ENCODE measurements at places on chromosomes 12 and 14.

DNA sequence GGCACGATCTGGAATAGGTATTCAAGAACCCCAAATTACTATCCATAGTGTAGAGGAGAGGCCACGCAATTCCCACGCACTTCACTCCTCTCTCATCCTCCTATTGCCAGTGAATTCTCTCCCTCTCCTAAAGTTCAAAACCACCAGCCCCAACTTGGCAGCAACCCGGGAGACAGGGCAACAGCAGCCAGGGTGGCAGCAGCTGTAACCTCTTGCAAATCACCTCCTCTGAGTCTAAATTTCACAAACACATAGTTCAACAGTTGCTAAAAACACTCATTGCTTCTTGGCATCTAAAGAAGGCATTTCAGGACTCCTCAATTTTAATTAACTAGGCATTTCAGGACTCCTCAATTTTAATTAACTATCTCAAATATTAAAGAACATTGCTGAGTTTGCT is 37.7 kb upstream of the MANSC4 start:
- peaks cover 33% of the 10 kb centered on the region for H3K4me1 ChIP-seq
- no peaks in the 10 kb centered on the region for H3K36me3 ChIP-seq
- no peak overlapping the region for H3K27ac ChIP-seq
- H3K4me3 ChIP-seq, result no peak overlapping the region
- H3K27me3 ChIP-seq, result peaks cover 24% of the 10 kb centered on the region

DNA sequence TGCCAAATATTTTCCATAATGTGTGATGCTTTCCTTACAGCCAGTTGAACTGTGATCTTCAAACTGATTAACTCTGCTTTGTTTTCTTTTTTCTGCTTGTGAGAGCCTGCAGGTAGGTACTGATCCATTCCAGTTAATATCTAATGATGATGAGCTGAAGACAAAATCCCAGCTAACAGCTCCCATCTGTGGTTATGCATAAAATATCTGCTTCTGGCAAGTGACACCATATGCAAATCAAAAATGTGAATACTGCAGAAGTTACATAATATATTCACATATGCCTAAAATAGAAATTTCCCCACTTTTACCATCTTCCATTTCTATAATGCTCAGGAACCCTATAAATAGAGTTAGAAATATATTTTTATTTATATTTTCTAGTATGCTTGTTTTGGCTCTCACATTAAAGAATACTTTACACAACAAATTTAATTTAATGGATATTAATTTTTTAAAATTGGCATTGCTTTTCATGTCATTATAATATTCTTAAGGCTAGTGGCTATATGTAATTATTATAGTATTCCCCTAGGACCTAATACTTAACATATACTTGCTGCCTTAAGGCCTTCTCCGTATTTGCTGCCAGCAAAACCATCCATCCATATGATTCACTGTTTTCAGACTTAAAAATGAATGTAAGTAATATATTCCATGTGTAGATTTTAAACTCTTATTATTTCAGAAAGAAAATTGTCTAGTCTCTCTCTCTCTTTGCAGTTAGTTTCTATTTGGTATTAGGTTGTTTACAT is 83.8 kb downstream of the CCER1 start:
- H3K27me3 ChIP-seq, result no peaks in the 10 kb centered on the region
- H3K27ac ChIP-seq, result no peak overlapping the region
- no peak for DNase-seq
- no peak overlapping the region for H3K4me3 ChIP-seq
- no peaks in the 10 kb centered on the region for H3K4me1 ChIP-seq
- no peaks in the 10 kb centered on the region for H3K36me3 ChIP-seq

GRCh38 chr14:33280646-33281045 is 342.0 kb downstream of the NPAS3 start:
- no peak overlapping the region for H3K4me3 ChIP-seq
- no peaks in the 10 kb centered on the region for H3K4me1 ChIP-seq
- no peaks in the 10 kb centered on the region for H3K36me3 ChIP-seq
- H3K27ac ChIP-seq, result no peak overlapping the region
- DNase-seq, result no peak

GRCh38 chr12:67151886-67152285 is 117.3 kb upstream of the CAND1 start:
- H3K27me3 ChIP-seq, result no peaks in the 10 kb centered on the region
- H3K4me3 ChIP-seq, result no peak overlapping the region
- peaks cover 6% of the 10 kb centered on the region for H3K4me1 ChIP-seq
- H3K27ac ChIP-seq, result no peak overlapping the region
- no peaks in the 10 kb centered on the region for H3K36me3 ChIP-seq

- no peaks in the 10 kb centered on the region for H3K36me3 ChIP-seq
- H3K27ac ChIP-seq, result no peak overlapping the region
- H3K4me1 ChIP-seq, result no peaks in the 10 kb centered on the region
- DNase-seq, result no peak
- peaks cover 9% of the 10 kb centered on the region for H3K27me3 ChIP-seq
These were observed 181.3 kb downstream of the CACNA1C start for GRCh38 chr12:2234091-2234490.

DNA sequence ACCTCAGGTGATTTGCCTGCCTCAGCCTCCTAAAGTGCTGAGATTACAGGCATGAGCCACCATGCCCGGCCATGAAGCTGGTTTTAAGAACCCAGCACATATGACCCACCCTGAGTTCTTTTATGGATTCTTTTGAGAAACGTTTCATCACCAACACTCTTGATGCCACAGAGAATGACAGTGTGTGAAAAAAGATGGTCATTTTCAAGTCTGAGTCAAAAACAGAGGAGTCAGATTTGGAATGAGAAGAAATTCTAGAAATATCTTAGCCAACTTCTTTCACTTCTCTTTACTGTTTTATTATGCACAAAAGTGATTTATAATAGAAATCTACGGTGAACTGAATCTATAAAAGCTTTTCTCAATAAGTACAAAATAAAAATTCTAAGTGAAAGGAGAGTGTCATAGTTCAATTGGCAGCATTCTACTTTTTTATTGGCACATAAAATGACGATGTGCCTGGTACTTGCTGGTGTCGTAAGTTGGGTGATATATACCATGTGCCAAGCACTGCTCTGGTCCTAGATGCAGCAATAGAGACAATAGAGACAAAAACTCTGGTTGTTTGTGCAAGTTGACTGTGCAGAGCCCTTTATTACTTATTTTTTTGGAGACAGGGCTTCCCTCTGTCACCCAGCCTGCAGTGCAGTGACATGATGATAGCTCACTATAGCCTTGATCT is 33.9 kb downstream of the CCDC177 start:
- no peak overlapping the region for H3K27ac ChIP-seq
- no peak overlapping the region for H3K4me3 ChIP-seq
- peaks cover 24% of the 10 kb centered on the region for H3K27me3 ChIP-seq
- DNase-seq, result no peak

GRCh38 chr12:111074559-111074958 is 154.2 kb upstream of the MYL2 start:
- no peak overlapping the region for H3K4me3 ChIP-seq
- peaks cover 8% of the 10 kb centered on the region for H3K27me3 ChIP-seq
- H3K4me1 ChIP-seq, result peaks cover 24% of the 10 kb centered on the region
- H3K36me3 ChIP-seq, result no peaks in the 10 kb centered on the region

DNA sequence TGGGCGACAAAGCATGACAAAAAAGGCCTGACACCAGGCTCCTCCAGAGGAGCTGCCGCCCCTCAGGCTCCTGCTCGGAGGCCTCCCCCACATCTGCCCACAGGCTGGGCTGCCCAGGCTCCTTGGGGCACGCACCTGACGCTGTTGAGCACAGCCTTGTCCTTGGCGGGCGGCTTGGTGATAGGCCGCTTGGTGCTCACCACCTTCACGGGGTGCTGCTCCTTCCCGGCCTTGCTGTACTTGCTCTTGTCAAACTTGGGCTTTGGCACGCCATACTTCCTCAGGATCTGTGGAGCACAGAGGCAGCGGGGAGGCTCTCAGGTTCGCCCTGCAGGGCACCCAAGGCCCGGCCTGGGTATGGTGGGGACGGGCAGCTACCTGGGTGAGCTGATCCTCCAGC is 53.4 kb downstream of the TRAFD1 start:
- H3K36me3 ChIP-seq, result peaks cover 20% of the 10 kb centered on the region
- no peak for DNase-seq
- no peaks in the 10 kb centered on the region for H3K27me3 ChIP-seq

GRCh38 chr14:89457007-89457406 is 40.0 kb upstream of the FOXN3 start:
- H3K4me1 ChIP-seq, result peaks cover 1% of the 10 kb centered on the region
- no peak overlapping the region for H3K4me3 ChIP-seq
- H3K36me3 ChIP-seq, result peaks cover 2% of the 10 kb centered on the region
- H3K27ac ChIP-seq, result no peak overlapping the region
- no peak for DNase-seq

DNA sequence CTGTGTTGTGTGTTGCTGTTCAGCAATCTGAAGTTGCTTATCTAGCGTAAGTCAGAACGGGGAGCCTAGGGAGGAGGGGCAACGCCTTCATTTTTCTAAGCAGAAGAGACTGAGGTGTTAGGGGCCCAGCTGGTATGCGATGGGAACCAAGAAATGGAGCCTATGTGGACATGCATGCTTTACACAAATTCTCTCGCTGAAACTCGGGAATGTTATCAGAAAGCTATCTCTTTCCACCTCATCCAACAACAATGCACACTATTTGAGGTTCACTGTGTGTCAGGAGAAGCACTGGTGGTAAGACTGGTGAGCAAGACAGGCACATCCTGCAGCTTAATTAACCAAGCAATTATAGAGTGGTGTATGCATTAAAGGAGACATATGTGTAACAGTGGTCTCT is 89.7 kb downstream of the NRXN3 start:
- H3K27me3 ChIP-seq, result peaks cover 2% of the 10 kb centered on the region
- no peak overlapping the region for H3K27ac ChIP-seq
- H3K4me1 ChIP-seq, result peaks cover 8% of the 10 kb centered on the region
- no peak overlapping the region for H3K4me3 ChIP-seq
- DNase-seq, result no peak

GRCh38 chr12:103518899-103519298 is 23.1 kb upstream of the C12orf42 start:
- no peak overlapping the region for H3K27ac ChIP-seq
- H3K27me3 ChIP-seq, result peaks cover 2% of the 10 kb centered on the region
- DNase-seq, result no peak
- no peaks in the 10 kb centered on the region for H3K4me1 ChIP-seq
- no peak overlapping the region for H3K4me3 ChIP-seq

- peaks cover 19% of the 10 kb centered on the region for H3K4me1 ChIP-seq
- H3K27ac ChIP-seq, result no peak overlapping the region
- no peak for DNase-seq
- H3K36me3 ChIP-seq, result peaks cover 34% of the 10 kb centered on the region
- H3K4me3 ChIP-seq, result no peak overlapping the region
These were observed 46.0 kb downstream of the ITPR2 start for GRCh38 chr12:26786865-26787514.

GRCh38 chr14:103074729-103075367 is 9.2 kb upstream of the LBHD2 start:
- no peak overlapping the region for H3K27ac ChIP-seq
- H3K27me3 ChIP-seq, result peaks cover 4% of the 10 kb centered on the region
- no peak for DNase-seq
- H3K4me1 ChIP-seq, result no peaks in the 10 kb centered on the region

GRCh38 chr12:122730215-122731014 is at the start of gene HCAR1:
Gene HCAR1 (minus strand): TSS chr12:122730844. CDS start chr12:122730339, 505 bp downstream.
- DNase-seq, result peak; percentile 79
- peak within 1 kb of the TSS; percentile 81 for H3K27ac ChIP-seq
- no peaks in the 10 kb centered on the region for H3K36me3 ChIP-seq
- H3K4me1 ChIP-seq, result peaks cover 75% of the 10 kb centered on the region
- peak within 1 kb of the TSS; percentile 41 for H3K4me3 ChIP-seq

- DNase-seq, result no peak
- no peak overlapping the region for H3K27ac ChIP-seq
- H3K4me3 ChIP-seq, result no peak overlapping the region
- peaks cover 30% of the 10 kb centered on the region for H3K4me1 ChIP-seq
- H3K27me3 ChIP-seq, result no peaks in the 10 kb centered on the region
These were observed 61.3 kb downstream of the MED13L start for GRCh38 chr12:116216022-116216756.

DNA sequence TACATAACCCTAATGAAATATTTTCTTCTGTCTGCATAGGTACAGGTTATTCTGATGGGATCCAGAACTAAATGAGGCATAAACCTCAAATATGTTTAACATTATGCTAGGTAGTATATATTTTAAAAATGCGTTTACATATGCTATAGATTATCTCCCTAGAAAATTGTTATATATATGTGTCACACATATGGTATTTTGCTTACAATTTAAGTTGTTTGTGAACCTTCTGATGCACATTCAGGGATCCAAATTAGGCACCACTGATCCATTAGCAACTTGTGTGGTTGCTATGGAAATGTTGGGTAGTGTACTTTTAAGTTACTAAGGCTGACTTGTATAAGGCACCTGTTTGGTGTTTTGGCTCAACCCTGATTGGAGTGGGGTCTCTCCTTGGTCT is 456.7 kb downstream of the AEBP2 start:
- H3K4me1 ChIP-seq, result peaks cover 7% of the 10 kb centered on the region
- no peak overlapping the region for H3K4me3 ChIP-seq

Data from activated CD4-positive, alpha-beta T cell treated with anti-CD3 and anti-CD28 coated beads, Interleukin-2, amount 10 ng/mL, durations not matched to agents 7 days and 5 days (primary cell).